ENCODE measurements at places on chromosomes 7 and 10. TPM values are rescaled to one million over a fixed set of nuclear protein-coding genes. Genes with fewer than 3 reads are reported as not detected.

DNA sequence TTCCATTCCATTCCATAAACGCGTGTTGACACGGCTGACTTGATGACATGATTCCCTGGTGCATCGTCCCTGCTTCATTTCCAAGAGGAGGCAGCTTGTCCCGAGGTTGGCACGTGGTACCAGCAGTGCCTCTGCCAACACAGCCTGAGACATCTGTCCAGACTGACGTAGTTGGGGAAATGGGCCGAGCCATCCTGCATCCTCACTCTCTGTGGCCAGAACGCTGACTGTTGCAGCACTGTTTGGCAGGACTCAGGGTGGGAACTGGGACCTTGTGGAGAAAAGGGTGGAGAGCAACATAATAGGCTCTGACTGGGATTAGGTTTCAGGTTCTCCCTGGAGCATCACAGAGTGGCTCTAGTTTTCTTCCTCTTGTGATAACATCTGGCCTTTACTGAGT lies 118.6 kb upstream of the BTBD16 start:
- no peak for DNase-seq

Gene DRGX
- total RNA-seq, result not detected

DNA sequence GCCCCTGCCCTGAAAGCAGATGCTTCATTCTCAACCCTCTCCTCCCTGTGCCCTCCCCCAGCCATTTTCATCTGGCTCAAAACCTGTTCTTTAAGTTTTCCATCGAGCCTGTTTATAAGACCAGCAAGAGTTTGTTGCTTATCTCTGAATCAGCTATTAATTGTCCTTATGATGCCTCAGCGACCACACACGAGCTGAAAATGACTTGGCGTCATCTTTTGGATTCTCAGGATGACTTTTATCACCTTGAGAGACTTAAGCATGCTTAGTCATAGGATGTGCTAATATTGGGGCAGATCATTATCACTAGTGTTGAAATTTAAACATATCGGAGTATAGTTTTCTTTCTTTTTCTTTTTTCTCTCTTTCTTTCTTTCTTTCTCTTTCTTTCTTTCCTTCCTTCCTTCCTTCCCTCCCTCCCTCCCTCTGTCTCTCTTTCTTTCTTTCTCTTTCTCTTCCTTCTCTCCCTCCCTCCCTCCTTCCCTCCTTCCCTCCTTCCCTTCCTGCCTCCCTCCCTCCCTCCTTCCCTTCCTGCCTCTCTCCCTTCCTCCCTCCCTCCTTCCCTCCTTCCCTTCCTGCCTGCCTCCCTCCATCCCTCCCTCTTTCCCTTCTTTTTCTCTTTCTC lies 184.5 kb downstream of the PHTF2 start:
- no peak for DNase-seq

- no peak for DNase-seq
Measured at GRCh38 chr7:134686786-134687185, 40.1 kb downstream of the BPGM start.

- DNase-seq, result no peak
Measured at GRCh38 chr10:15625261-15625660, 94.5 kb downstream of the ITGA8 start.

GRCh38 chr10:44958196-44958897 lies 1.3 kb upstream of the RASSF4 start:
- peak; percentile 42 for DNase-seq

DNA sequence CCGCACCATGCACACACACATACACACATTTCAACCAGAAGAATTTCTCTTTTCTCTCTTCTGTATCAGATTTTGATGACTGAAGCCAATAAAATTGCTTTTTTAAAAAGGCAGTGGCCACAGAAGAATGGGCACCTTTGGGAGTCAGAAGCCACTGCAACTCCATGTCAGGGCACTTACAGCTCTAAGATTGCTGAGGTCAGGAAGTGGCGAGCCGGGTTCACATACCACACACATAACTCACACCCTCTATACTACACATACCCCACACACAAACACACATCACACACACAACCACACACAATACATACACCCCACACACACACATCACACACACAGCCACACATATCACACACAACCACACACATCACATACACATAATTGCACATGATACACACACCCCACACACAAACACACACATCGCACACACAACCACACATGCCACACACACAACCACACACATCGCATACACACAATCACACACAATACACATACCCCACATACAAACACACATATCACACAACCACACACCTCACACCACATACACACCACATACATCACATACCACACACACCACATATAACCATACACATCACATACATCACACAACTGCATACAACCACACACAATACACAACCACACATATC lies 31.2 kb downstream of the GPRIN2 start:
- DNase-seq, result peak; percentile 44

Gene PRKAR2B
- total RNA-seq, result 2.0 TPM

Gene AZGP1
- total RNA-seq, result 2,337 TPM

DNA sequence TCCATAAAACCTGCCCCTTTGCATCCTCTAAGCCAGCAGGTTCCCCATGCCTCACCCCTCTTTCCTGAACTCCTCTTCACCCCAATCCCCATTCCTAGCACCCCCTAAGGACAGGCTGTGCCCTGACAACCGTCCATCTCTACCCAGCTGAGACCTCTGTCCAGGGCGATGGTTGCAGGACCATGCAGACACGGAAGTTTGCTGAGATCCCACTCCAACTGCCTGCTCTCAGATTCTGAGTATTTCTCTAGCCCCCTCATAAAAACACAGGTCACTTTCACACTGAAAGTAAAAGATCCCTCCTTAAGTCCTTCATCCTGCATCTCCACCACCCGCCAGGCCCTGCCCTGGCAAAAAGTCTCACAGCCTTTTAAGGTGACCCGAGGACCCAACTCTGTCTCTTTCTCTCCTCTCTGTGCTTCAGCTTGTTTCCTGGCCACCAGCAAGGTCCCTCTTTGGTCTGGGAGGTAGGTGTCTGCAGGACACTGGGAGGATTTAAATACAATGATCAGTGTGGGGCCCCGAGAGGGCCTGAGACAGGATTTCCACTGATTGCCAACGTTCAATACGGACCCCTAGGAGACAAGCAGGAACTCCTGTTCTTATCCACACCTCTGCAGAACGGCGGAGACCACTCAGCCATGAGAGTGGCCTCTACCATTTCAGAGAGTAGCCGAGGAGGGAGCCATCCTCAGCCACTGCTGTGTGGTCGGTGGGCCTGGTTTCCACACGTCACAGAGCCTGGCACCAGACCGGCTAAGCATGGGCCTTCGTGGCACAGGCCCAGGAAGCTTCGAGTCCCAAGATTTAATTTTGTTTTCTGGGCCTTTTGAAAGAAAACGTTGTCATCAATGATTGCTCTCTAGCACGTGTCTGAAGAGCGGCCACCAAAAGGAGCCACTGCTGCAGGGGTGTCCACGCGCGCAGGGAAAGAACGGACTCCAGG lies 27.9 kb downstream of the CALML3 start:
- DNase-seq, result no peak

Gene INTS1
- 55.5 TPM for total RNA-seq

DNA sequence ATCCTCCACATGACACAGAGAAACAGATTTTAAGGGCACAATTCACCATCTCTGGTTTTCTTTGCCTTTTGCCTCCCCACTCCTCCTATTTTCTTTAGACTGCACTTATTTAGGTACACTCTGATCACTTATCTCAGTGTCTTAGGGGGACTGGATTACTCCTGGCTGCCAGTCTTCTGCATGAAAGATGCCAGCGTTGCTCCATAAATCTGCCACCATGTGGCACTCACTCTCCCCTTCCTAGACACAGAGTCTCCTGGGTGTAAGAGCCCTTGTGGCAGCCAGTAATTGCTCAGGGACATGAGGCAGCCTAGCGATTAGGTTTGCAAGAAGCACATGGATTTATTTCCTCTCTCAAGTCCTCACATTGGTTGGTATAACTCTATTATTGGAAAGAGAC lies 34.5 kb upstream of the RBM20 start:
- DNase-seq, result no peak

Gene IDI2
- not detected for total RNA-seq

- DNase-seq, result no peak
Measured at GRCh38 chr10:91681361-91682276, 48.7 kb upstream of the PPP1R3C start.

- no peak for DNase-seq
Measured at GRCh38 chr10:29250066-29250465, 38.8 kb upstream of the LYZL1 start.

- DNase-seq, result peak; percentile 54
Measured at GRCh38 chr7:87152897-87153641, 816 bp downstream of the DMTF1 start.

DNA sequence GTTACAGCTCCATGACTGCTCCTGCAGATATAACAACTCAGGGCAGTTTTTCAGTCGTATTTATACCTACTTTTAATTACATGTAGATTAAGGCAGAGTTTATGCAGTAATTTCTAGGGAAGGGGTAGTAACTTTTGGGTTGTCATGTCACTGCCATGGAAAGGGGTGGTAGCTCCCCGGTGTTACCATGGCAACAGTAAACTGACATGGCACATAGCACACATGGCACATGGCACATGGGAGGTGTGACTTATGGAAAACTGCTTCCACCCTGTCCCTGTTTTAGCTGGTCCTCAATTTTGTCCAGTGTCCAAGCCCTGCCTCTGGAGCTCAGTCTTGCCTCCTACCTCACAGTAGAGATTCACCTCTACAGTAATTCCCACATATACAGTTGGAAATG lies 3.9 kb upstream of the TOMM7 start:
- no peak for DNase-seq

Gene TM9SF3
- total RNA-seq, result 69.7 TPM

- no peak for DNase-seq
Measured at GRCh38 chr10:91021901-91022300, 101.0 kb upstream of the ANKRD1 start.

Gene MOGAT3
- 12.0 TPM for total RNA-seq

DNA sequence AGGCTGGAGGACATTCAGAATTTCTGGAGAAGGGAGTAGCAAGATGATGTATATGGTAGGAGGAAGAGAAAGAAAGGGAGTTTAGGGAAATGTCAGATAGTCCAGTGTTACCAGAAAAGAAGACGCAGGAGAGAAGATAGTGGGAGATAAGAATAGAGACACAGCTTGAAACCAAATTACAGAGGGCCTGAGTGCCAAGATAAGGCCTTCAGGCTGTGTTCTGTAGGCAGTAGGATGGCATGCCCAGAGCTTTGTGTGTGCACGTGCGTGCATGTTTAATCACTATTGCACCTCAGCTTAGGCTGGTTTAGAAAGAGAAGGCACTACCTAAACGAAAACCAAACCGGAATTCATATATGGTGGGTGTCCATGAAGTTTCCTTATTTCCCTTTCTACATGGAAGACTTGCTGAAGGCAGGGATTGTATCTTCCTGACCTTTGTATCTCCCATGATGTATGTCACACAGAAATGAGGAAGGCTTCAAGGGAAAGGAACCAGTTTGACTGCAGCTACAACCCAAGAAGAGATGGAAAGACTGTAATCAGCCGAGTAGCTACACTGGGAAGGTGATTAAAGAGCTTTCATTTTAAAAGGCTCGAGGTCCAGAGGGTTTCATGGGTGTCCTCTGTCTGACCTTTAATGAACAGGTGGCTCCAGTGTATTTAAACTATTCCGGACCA lies 35.8 kb upstream of the BHLHA15 start:
- DNase-seq, result no peak

DNA sequence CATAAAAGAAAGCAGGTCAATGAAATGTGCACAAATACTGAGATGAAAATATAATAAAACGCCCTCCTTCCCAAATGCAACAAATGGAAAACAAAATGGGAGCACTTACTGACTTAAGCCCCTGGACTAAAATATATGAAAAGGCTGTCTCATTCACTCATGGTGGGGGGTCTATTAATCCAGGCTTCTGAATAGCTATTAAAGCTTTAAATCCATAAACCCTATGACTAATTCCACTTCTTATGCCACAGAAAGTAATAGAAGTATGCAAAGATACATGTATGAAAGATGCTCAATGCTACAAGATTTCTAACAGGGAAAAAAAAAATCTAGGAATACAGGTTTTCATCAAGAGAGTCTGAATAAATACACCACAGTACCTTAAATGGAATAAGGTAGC lies 20.5 kb downstream of the EIF3A start:
- DNase-seq, result no peak

DNA sequence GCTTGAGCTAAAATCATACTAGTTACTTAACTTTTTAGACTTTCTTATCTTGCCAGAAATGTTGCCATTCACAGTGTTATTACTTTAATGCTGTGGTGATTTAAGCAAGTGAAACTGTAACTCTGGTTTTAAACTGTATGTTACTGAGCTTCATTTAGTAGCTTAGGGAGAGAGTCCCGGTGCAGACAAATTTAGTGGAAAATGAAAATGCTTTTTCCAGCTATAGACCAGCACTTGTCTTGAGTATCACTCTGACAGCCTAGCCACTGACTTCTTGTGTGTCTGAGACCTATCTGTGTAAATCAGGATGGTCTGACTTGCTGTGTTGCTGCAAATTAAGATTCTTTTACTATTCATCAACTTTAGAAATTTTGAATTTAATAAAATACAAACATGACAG lies 200.8 kb downstream of the CACNB2 start:
- DNase-seq, result no peak

Gene CREB5
- 0.53 TPM for total RNA-seq

GRCh38 chr7:7221599-7222038 lies 39.3 kb downstream of the C1GALT1 start:
- no peak for DNase-seq

- DNase-seq, result no peak
Measured at GRCh38 chr7:86926732-86927131, 132.7 kb downstream of the ELAPOR2 start.

- DNase-seq, result no peak
Measured at GRCh38 chr7:44396931-44397545, 71.6 kb upstream of the CAMK2B start.

GRCh38 chr7:95126053-95126709 lies 198.2 kb downstream of the PON1 start:
- no peak for DNase-seq

- no peak for DNase-seq
Measured at GRCh38 chr10:70112071-70112470, 20.6 kb downstream of the AIFM2 start.

Gene SRGN
- 29.1 TPM for total RNA-seq
